ENCODE measurements at places on chromosomes 5 and 9.

GRCh38 chr5:140039561-140039960 is 3.5 kb downstream of the NRG2 start:
- no peak for DNase-seq

DNA sequence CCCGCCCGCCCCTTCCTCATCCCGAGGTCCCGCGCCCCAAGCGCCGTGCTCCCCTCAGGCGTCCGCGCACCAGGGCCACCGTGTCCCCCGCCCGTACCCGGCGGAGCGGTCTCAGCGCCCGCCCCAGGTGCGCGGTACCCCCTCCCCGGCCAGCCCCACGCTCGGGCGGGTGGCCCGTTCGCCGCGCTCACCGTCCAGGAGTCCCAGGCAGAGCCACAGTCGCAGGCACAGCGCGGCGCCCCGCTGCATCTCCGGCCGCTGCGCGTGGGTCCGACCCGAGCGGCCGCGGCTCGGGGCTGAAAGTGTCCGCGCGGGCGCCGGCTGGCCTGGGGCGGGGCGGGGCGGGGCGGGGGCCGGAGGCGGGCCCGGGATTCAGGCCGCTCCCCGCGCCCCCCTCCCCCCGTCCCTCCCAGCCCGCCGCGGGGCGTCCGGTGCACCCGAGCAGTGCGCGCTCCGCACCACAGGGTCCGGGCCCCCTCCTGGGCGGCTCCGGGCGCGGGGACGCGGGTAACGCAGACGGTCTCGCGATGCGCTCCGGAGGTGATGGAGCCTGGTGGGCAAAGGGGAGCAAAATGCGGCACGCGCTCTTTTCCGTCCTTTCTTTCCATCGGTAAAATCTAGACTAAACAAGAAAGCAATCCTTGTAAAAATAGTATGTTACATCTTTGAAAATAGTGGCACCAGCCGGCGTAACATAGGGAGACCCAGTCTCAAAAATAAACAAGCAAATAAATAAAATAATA is at the start of gene FLT4:
Gene FLT4, minus strand, starts transcription at position 304 of the 743 bp plus-strand sequence. Its CDS starts 55 bp downstream, at position 249.
- no peak for DNase-seq

GRCh38 chr5:134436523-134437339 is 25.1 kb upstream of the CDKN2AIPNL start:
- DNase-seq = peak; percentile 85

GRCh38 chr5:127355337-127355736 is 64.7 kb downstream of the MEGF10 start:
- no peak for DNase-seq

- DNase-seq = peak; percentile 85
Observed at GRCh38 chr5:16552666-16553343, 64.0 kb downstream of the RETREG1 start.

DNA sequence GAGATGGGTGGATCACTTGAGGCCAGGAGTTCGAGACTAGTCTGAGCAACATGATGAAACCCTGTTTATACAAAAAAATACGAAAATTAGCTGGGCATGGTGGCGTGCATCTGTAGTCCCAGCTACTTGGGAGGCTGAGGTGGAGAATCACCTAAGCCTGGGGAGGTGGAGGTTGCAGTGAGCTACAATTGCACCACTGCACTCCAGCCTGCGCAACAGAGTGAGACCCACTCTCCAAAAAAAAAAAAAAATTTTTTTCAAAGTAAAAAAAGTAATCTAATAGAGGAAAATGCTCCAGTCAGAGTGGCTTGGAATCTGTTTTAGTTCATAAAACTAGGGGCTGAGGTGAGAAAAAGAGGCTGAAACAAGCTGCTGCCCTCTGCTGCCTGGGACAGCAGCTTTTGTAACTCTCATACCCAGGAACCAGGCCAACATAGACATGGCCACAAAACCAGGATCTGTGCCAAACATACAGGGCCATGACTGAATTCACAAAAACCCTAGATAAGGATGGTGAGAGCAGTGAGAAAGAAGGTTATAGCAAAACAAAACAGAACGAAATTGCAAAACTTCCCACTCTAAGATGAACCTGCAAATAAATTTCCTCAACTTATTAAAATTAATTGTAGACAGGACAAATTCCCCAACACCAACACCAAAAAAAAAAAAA is 13.1 kb upstream of the DCAF12 start:
- DNase-seq = peak; percentile 69

DNA sequence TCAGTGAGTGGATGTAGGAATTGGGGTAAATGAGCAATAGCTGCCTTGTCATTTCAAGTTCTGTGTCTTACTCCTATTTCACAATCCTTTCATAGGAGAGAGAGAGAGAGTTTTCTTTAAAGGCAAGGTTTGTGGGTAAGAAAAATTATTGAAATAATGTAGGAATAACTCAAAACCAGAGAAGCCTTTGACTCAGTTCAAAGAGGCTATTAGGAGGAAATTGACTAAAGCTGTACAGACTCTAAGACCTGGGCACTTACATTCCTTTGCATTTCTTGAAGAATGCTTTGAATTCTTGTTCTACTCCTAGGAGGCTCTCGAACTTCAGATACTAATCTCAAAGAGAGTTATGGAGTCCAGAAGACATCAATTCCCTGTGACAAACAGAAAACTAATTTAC is 257.1 kb downstream of the FBXL7 start:
- DNase-seq = no peak

DNA sequence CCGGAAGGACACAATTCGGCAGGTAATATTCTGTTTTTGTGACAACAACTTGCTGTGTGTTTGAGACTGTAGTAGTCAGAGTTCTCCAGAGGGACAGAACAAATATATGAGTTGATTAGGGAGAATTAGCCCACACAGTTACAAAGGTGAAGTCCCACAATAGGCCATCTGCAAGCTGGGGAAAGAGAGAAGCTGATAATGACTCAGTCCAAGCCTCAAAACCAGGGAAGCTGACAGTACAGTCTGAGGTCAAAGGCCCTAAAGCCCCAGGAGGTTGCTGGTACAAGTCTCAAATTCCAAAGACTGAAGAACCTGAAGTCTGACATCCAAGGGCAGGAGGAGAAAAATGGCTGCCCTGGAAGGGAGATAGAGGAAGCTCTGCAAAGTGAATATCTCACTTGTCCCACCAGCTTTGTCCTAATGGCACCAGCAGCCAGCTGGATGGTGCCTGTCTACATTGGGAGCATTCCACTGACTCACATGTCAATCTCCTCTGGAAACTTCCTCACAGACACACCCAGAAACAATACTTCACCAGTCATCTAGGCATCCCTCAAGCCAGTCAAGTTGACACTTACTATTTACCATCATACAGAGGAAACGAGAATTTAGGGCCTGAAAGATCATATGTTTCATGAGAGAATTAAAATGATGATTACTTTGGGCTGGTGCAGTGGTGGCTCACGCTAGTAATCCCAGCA is 36.3 kb upstream of the CTXN3 start:
- DNase-seq = no peak

DNA sequence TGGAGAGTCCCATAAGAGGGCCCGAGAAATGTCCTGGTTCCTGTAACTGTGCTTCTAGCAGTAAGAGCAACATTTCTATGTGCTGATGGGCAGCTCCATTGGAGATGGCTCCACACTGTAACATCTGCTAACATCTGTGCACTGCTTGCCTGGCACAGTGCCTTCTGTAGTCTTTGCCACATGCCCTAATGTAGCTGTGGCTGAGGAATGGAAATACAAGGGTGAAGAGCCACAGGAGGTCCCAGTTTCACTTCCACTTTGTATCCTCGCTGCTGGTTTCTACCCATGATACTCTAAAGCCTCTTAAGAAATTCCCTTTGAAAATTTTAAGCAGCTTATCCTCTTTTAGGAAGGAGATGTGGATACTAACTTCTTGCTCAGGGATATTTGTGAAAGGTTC is 97.4 kb downstream of the HOMER1 start:
- DNase-seq = no peak

DNA sequence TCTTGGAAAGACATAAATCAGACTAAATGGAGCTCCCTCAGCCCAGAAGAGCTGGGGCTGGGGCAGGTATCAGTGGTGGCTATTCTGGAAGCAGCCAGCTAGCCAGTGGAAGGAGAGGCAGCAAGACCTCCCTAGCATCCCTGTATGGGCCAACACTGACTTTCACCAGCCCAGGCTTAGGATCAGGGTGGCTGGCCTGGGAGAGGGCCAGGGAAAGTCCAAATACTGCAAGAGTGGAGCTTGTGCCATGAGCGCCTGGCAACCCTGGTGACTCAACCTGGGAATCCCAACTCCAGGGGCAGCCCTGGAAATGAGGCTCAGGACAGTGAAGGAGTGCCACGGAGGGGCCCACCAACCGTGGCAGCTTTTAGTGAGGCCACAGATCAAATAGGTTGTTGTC is 7.6 kb upstream of the IRF1 start:
- DNase-seq = no peak

- DNase-seq = no peak
Observed at GRCh38 chr5:179281694-179282093, 63.6 kb downstream of the ADAMTS2 start.

DNA sequence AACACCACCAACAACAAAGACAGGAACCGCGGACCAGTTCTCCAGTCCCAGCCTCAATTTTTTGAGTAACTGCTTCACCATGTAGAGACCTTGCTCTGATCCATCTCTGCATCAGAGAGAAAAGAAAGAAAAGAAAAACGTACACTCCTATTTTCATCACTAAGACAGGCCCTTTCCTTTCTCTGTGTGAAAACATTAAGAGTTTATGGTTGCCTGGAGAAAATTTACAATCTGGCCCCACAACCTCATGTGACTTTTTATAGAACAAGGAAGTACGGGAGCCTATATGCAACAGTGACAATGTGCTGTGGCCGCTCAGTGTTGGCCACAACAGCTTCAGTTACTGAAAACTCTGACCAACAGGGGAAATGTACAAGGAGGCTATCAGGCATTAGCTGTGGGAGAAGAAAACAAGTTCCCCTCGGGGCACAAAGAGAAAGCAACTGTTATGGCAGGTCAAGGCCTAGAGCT is 272.9 kb upstream of the PTGER4 start:
- DNase-seq = no peak

- no peak for DNase-seq
Observed at GRCh38 chr9:89555451-89556375, 49.1 kb upstream of the GADD45G start.

GRCh38 chr5:80220245-80220897 is 35.5 kb downstream of the SERINC5 start:
- no peak for DNase-seq

DNA sequence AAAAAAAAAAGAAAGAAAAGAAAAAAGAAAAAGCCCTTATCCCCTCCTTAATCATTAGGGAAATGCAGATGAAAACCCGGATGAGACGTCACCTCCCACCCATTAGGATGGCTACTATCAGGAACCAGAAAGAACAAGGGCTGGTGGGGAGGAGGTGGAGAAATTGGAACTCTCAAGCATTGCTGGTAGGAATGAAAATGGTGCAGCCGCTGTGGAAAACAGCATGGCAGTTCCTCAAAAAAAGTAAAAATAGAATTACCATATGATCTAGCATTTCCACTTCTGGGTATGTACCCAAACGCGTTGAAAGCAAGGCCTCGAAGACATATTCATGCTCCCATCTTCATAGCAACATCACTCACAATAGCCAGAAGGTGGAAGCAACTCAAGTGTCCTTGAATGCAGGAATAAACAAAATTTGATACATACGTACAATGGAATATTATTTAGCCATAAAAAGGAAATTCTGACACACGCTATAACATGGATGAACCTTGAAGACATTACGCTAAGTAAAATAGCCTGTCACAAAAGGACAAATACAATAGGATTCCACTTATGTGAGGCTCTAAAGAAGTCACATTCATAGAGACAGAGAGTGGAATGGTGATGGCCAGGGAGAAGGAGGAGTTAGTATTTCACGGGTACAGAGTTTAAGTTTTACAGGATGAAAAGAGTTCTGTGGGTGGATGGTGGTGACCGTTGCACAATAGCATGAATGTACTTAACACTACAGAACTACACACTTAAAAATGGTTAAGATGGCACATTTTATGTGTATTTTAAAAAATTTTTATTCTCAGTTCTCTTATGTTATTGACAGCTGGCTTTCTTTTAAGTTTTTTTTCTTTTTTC is 166.8 kb upstream of the IER5L start:
- DNase-seq = peak; percentile 19

DNA sequence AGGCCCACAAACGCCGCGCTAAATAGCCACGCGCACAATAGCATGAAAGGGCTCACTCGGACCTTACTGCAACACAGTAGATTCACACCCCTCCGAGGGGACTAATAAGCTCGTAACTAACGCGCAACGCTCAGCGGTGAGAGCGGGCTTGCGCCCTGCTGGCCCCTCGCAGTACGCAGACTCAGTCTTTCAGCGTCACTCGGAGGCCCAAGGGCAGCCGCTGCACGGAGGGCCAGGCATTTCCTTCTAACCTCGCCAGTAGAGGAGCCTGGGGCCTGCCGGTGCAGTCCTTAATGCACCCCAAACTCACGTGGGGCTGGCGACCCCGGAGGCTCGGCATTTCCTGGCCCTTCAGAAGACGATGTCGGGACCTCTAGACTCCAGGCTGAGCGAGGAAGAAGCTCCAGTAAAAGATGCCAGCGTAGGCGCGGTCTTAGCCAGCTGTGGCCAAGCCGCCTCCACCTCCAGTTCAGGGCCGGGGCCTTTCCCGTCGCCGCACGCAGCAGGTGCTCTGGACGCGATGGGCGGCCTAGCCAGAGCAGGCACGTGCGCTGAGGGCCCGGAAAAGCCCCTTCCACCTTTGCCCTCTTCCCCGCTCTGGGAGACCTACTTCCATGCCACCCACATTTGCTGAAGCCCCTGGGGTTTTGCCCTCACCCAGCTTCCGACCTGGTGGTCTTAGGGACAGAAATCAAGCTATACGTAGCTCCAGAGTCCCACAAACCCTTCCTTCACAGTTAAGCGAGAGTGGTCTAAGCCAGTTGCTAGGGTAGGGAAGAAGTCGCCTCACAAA is 38.3 kb upstream of the TIFAB start:
- DNase-seq = no peak

DNA sequence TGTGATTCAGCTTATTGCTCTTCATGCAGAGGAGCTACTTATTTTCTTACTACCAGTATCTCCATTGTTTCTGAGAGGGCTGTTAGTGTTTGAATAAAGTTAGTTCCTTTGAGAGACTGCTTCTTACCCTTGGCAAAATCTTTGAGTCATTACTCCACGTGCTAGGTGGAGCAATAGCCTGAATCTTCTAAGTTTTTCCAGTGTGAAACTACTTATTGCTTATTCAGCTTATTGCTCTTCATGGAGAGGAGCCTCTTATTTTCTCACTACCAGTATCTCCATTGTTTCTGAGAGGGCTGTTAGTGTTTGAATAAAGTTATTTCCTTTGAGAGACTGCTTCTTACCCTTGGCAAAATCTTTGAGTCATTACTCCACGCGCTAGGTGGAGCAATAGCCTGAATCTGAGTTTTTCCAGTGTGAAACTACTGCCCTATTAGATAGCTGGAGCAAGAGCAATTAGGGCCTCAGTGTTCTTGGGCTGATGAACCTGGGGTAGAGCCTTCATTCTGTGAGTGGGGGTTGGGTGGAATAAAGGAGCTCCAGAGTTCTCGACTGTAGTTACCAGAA is 41.9 kb downstream of the GPBP1 start:
- DNase-seq = no peak

GRCh38 chr9:138048184-138048583 is 170.6 kb downstream of the CACNA1B start:
- peak; percentile 1 for DNase-seq

All from right cardiac atrium (tissue), 5 donors.